ENCODE measurements at places on chromosomes 5 and 9.

DNA sequence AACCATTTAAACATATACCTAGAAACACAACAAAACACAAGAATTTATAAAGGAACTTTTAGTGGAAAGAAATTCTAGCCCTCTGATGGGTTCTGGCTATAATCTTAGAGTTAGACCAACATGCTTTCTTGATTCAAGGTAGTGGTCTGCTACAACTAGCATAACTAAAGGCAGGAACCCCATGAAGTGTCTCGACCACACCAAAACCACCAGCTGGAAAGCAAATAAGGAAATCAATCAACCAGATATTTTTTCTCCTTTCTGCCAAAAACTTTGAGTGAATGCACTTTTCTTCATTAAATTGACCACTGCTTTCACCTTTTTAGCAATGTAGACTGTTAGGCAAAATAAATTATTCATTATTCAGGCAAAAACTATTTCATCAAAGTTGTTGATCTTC lies 346.4 kb downstream of the EBF1 start:
- no peak for DNase-seq

DNA sequence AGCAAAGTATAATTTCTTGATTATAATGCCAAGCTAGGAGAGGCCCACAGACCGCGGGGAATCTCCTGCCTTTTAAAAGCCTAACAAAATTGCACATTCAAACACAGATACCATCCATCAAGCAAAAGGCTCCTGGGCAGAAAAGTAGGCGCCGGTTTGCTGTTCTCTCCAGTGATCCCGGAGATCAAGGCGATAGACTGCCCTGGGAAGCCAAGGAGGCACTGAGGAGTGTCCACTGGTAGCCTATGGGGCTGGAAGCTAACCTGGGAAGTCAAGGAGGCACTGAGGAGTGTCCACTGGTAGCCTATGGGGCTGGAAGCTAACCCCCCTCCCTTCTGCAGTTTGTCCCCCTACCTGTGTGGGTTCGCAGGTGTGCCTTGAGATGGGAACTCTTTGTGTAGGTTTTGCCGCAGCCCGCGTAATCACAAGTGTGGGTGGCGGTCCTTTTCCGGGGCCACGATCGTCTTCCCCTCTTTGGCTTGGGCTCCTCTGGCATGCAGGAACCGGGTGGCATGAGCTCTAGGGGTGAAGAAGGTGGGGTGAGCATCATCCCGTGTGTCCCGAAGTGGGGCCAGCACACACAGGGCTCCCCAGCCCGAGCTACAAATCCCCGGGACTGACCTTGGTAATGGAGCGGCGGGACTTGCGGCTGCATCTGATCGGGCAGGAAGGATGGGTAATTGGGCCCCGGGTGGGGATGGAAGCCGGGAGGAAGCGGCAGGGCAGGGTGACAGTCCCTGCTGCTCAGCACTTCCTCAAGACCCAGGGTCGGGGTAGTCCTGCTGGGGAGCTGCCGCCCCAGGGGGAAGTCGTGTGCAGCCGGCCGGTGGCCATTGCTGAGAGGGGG lies 2.7 kb downstream of the KLF4 start:
- no peak for DNase-seq

DNA sequence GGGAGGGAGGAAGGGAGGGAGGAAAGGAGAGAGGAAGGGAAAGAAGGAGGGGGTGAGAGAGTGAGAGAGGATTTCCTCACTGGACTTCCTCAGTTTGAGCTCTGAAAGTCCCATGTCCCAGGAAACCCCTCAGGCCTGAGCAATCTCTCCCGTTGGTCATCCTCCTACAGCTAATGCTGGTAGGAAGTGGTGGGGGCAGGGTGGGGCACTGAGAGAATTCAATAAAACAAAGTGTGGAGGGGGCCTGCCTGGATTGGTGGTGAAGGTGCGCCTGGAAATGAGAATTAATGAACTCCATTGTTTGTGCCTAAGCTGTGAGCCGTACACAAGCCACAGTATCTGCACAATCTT lies 195.0 kb downstream of the RGS3 start:
- DNase-seq, result no peak

GRCh38 chr5:56900395-56900794 lies 9.0 kb upstream of the SETD9 start:
- peak; percentile 7 for DNase-seq

GRCh38 chr5:177427919-177428573 lies 1.6 kb downstream of the GRK6 start:
- DNase-seq, result no peak

GRCh38 chr9:90064248-90064647 lies 459.4 kb downstream of the GADD45G start:
- no peak for DNase-seq

DNA sequence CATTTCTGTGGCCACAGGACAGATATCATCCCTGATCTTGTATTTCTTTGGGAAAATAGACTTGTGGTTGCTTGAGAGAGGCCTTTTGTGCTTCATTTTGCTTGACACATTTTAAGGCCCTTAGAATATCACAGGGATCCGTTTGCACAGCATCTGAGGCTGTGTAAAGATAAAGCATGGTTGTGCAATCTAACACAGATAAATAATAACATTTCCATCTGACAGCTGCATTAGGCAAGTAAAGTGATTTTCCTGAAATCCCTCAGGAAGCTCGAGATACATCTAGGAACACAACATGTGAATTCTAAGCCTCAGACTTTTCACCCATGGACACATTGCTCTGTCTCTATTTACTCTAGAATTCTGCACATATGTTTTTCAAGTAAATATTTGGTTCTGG lies 212.8 kb upstream of the ADAMTSL1 start:
- no peak for DNase-seq

GRCh38 chr5:127885176-127885575 lies 182.0 kb downstream of the CCDC192 start:
- DNase-seq, result no peak

- DNase-seq, result peak; percentile 73
Observed at GRCh38 chr5:43037636-43038495, 2.3 kb downstream of the ANXA2R start.

GRCh38 chr5:57501414-57502201 lies 19.0 kb upstream of the ACTBL2 start:
- no peak for DNase-seq

- DNase-seq, result no peak
Observed at GRCh38 chr9:6567140-6567591, 78.4 kb downstream of the GLDC start.

DNA sequence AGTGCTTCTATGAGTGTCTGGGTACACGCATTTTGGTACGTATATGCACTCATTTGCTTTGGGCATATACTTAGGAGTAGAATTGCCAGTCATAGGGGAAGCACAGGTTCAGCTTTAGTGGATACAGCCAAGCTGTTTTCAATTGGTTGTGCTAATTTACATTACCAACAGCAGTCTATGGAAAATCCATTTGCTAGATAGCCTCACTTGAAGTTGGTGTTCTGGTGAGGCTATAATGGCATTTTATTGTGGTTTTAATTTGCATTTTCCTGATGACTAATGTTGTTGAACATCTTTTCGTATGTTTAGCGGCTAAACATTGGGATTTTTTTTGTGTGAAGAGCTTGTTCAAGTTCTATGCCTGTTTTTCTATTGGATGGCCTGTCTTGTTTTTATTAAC lies 76.8 kb upstream of the ANKH start:
- no peak for DNase-seq

DNA sequence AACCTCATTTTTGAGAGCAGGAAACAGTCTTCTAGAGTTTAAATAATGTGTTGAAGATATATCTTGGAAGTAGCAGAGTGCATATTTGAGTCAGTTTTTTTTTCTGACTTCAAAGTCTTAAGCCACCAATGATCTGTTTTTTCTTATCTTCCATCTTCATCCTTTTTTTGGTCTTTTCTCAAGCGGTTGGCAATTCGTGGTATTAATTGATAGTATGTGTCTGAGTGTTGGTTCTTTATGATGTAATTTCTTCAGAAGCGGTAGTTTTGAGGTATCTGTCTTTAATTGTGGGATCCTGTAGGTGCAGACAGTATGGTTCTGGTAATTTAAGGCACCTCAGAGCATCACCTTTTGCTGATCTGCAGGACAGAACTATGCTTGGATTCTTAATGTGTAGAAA lies 3.9 kb downstream of the CSNK1G3 start:
- no peak for DNase-seq

- no peak for DNase-seq
Observed at GRCh38 chr9:133086894-133087293, 25.1 kb downstream of the CEL start.

DNA sequence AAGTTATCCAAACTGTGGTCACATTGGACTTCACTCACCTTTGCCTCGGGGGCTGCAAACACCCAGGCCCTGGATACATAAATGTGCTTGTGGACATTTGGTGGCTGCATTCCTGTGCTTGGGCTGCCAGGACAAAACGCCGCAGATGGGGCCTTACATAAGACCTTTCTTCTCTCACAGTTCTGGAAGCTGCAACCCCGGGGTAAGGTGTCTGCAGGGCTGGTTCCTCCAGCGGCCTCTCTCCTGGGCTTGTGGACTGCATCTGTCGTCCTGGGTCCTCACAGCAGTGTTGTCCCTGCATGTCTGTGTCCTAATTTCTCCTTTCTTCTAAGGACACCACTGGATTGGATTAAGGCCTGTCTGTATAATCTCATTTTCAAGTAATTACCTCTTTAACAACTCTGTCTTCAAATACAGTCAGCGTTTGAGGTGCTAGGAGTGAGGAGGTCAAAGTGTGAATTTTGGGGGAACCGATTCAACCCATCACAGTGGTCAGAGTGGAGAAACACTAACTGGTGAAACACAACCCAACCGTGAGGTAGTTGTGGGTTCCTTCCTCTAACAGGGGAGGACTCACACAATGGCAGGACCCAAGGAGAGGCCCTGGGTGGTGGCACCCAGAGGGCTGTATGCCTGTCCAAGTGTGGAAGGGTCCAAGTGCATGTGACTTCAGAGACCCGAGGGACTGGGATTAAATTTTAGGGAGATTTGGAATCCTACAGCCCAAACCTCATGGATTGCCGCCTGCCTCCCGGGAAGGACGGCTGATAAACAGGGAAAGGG lies 415.6 kb downstream of the IRX2 start:
- DNase-seq, result no peak

DNA sequence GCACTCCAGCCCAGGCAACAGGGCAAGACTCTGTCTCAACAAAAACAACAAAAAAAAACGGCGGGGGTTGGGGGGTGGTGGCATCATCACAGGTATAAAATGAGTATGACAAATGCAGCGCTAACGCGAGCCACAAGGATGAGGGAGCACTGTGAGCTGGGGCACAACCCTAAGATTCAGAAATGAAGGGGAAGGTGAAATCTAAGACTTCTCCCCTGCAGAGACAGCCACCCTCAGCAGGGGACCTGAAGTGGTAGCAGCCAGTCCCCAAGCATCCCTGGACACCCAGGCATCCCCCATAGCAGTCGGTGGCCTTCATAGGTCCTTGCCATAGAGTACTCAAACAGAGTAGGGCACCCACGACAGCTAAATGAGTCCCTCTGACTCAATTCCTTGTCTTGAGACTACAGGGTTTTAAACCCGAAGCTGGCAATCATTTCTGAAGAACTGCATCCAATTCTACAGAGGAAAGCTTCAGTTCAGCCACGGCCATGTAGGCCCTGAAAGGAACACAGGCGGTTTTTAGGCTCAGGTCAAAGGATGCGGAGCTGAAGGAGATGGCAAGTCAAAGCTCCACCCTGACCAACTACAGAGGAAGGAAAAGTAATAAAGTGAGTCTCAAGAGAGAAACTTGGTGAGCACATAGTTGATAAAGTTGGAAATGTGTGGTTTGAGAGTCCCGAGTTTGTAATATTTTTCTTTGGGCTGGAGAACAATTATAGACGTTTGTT lies 50.3 kb downstream of the MYO10 start:
- no peak for DNase-seq

DNA sequence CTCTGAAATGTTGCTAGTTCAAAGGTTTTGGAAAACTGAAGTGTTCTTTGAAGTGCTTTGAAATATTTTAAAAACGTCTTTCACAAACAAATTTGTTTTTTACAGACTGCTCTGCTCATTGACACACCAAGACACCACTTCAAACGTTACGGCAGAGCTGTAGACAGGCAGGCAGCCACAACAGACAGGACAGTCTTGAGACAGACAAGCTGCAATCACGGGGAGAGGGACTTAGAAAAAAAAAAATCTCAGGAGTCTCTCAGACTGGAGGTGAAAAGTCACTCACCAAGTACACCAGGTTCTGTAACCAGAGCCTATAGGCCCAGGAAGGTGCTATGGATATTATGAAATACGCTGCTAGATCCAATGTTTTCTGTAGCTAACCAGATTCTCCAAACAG lies 135.4 kb downstream of the ISL1 start:
- no peak for DNase-seq

GRCh38 chr5:430214-430925 lies 12.6 kb upstream of the EXOC3 start:
- peak; percentile 32 for DNase-seq

GRCh38 chr5:140549237-140550144 lies 2.0 kb downstream of the EIF4EBP3 start:
- no peak for DNase-seq

- no peak for DNase-seq
Observed at GRCh38 chr5:88669371-88670050, 213.5 kb downstream of the MEF2C start.

DNA sequence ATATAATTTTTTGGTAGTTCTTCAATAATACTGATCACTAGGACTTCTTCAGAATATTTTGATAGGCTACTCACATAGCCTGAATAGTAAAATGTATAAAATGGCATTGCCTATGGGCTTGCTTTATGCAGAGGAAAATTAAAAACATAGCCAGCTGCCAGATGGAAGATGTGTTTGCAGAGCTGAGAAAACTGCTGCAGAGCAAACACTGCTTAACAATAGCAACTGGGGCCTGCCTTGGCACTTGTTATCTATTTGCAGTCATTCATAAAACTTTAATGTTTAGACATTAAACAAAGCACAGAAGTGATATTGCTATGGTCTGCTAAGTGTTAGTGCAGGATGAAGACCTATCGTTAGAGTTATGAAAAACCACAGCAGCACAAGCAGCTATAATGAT lies 151.5 kb upstream of the SMC2 start:
- DNase-seq, result no peak

DNA sequence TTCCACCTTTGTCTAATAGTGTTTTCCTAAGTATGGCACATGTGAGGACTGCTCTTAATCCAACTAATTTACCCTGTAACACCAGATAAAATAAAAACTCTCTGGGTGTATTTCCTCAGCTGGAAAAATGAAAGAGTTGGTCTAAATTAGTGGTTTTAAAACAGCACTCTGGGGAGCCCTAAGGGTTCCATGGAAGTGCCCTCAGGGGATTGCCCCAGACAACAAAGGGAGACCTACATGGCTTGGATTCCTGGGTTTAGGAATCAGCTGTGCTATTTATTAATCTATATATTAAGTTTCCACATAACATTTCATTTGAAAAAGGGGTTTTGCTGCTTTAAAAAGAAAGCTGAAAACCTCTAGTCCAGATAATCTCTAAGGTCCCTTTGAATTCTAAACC lies 20.2 kb downstream of the ADAMTS6 start:
- DNase-seq, result no peak

- DNase-seq, result no peak
Observed at GRCh38 chr5:139684881-139685749, 37.0 kb downstream of the CXXC5 start.
